CD8-positive, alpha-beta memory T cell (primary cell): ENCODE measurements at places on chromosomes 6 and 20.

- no peak for DNase-seq
These were observed 174.3 kb downstream of the CDKAL1 start for GRCh38 chr6:20708367-20709124.

- DNase-seq, result no peak
These were observed 18.2 kb downstream of the SCGN start for GRCh38 chr6:25670208-25670607.

DNA sequence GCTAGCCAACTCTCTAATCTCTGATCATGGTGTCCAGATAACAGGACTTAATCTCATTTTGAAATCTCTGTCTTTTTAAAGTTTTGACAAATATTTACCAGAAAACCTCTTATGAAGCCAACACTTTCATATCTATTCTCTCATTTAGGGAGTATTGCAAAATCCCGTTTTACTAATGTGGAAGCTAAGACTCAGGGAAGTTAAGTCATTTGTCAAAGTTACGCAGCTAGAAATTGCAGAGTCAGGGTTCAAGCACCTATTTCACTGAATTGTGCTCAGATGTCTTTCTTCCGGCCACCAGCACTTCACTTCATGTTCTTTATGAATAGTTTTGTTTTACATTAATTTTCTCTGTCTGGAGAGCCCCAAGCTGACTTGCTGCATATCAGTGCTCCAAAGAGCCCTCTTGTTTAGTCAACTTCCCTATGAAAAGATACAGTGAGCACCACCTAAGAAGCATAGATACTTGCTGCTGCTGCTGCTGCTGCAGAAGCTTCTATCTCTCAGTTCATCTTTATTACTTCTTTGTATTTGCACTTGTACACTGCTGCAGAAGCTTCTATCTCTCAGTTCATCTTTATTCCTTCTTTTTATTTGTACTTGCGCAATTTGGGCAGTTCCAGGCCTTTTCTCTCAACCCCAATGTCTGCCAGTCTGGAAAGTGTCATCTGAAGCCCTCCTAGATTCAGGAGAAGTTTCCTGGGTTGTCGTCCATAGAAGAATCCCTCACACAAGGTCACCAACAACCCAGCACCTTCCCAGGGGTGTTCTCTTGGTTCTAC is 329.7 kb downstream of the MAFB start:
- DNase-seq, result no peak

DNA sequence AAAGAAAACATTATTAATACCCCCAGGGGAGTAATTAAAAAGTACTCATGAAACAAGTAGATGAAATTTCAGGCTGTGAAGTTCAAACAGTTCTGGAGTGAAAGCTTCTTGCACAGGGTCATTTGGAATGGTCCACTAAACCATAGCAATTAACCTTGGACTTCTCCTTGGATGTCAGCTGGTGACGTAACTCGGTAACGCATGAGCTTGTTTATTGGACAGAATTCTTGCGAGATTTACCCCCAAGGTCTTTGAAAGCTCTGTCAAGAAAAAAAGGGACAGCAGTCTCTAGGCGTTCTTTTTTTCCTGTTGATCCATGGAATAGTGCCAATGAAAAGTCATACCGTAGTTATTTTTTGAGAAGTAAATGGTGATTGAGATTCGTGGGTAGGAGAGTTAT is 2.2 kb downstream of the CD83 start:
- no peak for DNase-seq

GRCh38 chr6:160274871-160275510 is 16.4 kb upstream of the SLC22A2 start:
- no peak for DNase-seq
